ENCODE measurements at places on chromosomes 4 and X.
A peak's percentile ranks its signal among the peaks of the same experiment; 100 is the strongest.

DNA sequence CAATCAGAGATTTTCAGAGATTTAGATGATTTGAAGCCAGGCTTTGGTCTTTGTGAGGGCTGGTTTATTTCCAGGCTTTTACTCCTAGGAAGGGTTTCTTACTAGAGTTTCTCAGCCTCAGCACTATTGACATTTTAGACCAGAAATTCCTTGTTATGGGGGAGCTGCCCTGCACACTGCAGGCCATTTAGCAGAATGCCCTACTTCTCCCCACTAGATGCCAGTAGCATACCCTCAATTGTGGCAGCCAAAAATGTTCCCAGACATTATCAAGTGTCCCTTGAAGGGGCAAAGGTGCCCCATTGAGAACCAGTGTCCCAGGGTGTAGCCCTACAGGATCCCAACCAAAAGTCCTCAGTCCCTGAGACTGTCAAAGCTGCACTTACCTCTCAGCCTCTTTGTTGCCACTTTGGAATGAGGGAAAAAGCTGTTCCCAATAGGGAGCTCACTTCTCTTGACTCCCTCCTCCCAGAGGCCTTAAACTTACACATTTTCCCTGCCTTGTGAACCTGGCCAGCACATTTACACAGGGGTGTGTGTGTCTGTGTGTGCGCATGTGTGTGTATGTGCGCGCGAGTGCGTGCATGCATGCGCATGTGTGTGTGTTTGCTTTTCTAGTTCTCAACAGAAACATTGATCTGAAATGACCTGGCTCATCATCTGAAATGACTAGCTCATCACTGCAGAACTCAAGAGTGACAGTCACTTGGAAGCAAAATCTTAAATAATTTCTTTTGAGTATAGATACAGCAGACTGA is 231.4 kb downstream of the QDPR start:
- DNase-seq, result no peak

DNA sequence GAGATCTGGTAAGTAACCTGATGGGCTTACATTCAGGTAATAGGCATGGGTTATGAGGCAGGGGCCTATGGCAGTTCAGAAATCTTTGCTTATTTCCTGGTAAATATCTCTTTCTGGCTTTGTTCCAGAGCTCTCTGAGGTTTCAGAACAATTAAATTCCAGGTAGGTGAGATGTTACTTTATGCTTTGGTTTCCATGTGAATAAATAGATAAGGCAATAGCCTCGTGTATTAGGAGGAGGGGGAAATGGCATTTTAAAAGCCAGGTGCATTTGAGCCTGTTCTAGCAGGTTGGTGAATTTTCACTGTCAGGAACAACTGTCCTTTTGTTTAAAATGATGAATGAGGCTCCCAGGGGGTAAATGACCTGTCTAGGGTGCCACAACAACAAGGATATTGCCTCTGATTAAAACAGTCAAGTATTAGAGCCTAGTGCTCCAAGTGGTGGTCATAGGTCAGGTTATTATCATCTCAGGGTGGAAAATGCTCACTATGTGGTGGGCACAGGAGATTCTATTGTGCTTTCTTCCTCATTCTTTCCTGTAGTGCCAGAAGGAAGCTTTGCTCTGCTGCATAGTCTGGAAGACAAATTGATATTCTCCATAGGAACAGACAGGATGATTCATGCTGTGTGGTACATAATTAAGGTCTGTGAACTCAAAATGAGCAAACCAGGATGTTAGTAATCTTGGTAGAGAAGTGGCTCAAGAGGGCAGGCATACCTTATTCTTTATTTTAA is 296.2 kb downstream of the INPP4B start:
- peak; percentile 97 for DNase-seq

- DNase-seq, result no peak
Observed at GRCh38 chr4:61528595-61528994, 328.5 kb downstream of the ADGRL3 start.

GRCh38 chrX:152892999-152893891 is 4.6 kb upstream of the ZNF185 start:
- no peak for DNase-seq

DNA sequence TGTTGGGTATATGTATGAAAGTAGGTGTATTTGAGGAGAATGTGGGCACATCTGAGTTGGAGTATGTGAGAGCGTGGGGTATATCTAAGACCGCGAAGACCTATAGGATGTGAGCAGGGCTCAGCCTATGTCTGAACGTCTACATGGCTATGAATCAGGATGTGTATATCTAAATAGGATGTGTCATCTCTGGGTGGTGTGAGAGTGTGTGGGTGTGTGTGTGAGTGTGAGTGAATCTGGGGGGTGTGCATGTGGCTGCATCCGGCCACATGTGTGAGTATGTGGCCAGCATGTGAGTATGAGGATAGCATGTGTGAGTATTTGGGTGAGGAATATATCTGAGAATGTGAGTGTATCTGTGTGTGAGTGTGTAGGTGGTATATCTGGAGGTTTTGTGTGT is 7.7 kb downstream of the GPR173 start:
- DNase-seq, result no peak

GRCh38 chrX:71466979-71467523 is 65.9 kb upstream of the OGT start:
- no peak for DNase-seq

All from NCI-H2029 (cell line).